ENCODE measurements at places on chromosomes 11 and 22.

- DNase-seq = peak; percentile 68
Observed at GRCh38 chr22:43884600-43885318, 7.1 kb downstream of the PNPLA5 start.

DNA sequence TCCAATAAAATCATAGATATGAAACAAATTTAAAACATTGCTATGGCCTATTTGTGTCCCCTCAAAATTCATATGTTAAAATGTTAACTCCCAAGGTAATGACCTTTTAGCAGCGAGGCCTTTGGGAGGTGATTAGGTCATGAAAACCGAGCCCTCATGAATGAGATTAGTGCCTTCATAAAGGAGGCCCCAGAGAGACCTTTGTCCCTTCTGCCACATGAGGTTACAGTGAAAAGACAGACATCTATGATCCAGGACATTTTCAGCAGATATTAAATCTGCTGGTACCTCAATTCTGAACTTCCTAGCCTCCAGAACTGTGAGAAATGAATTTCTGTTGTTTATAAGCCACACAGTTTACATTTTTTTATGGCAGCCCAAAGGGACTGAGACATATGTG is 171.7 kb downstream of the MPPED1 start:
- DNase-seq = no peak

GRCh38 chr11:105852403-105852802 is 169.6 kb downstream of the MSANTD4 start:
- DNase-seq = no peak

GRCh38 chr11:27217948-27218420 is 145.0 kb downstream of the CCDC34 start:
- DNase-seq = no peak

Data from psoas muscle (tissue), 8 donors.